Esophagus squamous epithelium (tissue), 5 donors: ENCODE measurements at places on chromosomes 6 and 20.

DNA sequence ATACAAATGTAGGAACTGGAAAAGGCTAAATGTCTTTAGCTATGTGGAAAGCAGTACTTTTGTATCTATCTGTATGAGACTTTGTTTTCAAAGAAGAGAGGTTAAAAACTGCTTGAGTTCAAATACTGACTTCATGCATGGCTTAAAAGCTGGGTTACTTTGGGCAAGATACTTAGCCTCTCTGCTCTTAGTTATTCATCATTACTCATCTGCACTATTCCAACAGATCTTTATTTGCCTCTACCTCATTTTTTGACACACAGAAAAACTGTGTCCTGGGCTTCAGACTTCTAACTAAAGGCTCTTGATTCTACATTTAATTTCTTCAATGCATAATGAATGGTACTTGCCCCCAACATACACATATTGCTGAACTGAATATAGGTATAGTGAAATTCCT, 114.8 kb downstream of the DST start:
- no peak for DNase-seq

DNA sequence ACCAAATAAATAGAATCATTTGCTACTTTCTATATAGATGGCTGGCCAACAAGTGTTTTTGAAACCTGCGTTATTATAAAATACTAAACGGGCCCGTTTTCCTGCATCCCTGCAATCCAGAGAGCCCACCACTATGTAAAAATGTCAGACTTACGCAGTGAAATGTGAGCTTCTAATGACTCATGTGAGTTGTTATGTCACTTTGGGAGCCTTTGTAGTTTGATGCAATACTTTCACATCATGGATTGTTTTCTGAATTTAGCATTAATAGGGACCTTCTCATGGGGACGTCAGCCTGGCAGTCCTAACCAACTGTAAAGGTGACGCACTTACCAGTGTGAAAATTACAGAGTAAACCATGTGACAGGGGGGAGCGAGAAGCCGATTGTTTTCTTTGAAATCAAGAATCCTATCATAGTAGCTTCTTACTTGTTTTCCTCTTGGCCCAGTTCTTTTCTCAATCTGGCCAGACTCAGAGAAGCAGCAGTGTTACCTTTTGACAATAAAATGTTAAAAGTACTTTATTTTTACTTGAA, 75.3 kb downstream of the SSR1 start:
- no peak for DNase-seq

DNA sequence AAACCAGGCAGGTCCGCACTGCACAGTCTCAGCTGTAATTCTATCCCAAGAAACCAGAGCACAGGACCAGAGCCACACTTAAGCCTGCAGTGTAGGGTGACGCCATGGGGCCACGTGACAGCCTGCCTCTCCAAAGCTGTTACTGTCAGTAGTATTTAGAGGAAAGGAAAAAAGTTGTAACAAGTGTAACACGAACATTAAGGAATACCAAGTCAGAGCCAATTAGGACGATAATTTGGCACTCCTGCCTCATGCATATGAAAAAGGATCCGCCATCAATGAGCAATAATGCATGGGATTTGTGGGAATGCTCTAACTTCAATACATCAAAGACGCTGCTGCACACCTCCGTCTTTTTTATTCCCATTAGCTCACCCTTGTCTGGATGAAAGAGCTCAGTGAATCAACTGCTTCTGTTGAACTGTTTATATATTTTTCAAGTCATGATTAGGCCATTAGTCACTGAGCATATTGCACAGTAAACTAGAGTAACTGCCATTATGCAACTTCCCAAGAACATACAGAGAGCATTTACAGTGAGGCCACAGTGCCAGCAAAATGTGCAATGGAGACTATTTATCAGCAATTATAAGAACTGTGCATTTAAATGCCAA, 79.9 kb downstream of the ATXN1 start:
- no peak for DNase-seq

DNA sequence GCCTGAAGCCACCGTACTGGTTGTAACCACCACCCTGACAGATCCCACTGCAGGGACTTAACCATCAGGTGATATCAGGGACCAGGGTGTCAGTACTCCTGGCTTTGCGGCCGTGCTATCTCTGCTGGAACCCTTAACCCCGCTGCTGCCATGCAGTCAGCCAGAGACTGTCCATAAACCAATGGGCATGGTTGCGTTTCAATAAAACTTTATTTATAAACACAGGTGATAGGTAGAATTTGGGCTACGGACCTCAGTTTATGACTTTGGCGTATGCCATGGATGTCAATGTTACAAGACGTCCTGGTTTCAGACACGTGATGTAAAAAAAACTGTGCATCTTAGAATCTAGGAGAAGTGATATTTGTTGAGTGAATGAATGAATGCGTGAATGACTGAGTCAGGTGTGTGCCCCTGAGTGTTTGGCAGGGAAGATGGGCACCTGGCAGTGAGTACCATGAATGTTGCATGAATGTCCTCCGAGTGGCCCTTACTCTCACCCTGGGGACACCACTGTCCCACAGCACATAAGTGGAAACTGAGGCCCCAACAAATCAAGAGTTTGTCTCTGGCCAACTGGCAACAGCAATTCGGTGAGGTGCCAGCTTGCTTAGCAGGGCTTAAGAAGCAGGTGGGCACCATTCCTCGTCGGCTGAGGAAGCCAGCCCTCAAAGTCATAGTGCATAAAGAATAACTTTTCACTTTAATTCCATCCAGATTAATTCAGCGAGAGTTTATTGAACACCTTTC, 64.0 kb upstream of the APCDD1L start:
- DNase-seq, result no peak

- DNase-seq, result no peak
Measured at GRCh38 chr20:58340853-58341252, 31.3 kb downstream of the RAB22A start.
